ENCODE measurements at places on chromosomes 7 and 10. TPM values are rescaled to one million over a fixed set of nuclear protein-coding genes. Genes with fewer than 3 reads are reported as not detected.

DNA sequence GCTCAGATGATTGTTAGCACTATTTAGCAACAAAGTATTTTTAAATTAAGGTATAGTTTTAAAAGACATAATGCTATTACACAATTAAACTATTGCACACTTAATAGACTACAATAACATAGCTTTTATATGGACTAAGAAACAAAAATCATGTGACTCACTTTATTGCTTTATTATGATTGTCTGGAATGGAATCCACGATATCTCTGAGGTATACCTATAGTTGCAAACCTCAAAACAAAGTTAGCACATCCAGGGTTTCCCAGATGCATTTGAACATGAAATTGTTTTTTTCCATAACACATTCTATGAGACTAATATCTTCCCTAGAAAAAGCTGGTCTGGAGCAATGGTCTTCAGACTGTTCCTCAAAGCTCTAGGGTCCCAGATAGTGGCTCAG lies 18.3 kb upstream of the RPEL1 start:
- DNase-seq, result no peak

GRCh38 chr10:76333796-76334195 lies 902.4 kb downstream of the LRMDA start:
- no peak for DNase-seq

GRCh38 chr7:137295739-137296324 lies 47.7 kb downstream of the PTN start:
- no peak for DNase-seq

GRCh38 chr10:96410296-96410695 lies 51.5 kb upstream of the OPALIN start:
- DNase-seq, result no peak

The TMEM139 gene
- total RNA-seq, result 1.1 TPM
